Dermis blood vessel endothelial cell (primary cell): ENCODE measurements at places on chromosomes 6 and 20. TPM values are rescaled to one million over a fixed set of nuclear protein-coding genes. Genes with fewer than 3 reads are reported as not detected.
A peak's percentile ranks its signal among the peaks of the same experiment; 100 is the strongest.

GRCh38 chr6:125942672-125943527 is 13.7 kb upstream of the HINT3 start:
- DNase-seq = no peak

DNA sequence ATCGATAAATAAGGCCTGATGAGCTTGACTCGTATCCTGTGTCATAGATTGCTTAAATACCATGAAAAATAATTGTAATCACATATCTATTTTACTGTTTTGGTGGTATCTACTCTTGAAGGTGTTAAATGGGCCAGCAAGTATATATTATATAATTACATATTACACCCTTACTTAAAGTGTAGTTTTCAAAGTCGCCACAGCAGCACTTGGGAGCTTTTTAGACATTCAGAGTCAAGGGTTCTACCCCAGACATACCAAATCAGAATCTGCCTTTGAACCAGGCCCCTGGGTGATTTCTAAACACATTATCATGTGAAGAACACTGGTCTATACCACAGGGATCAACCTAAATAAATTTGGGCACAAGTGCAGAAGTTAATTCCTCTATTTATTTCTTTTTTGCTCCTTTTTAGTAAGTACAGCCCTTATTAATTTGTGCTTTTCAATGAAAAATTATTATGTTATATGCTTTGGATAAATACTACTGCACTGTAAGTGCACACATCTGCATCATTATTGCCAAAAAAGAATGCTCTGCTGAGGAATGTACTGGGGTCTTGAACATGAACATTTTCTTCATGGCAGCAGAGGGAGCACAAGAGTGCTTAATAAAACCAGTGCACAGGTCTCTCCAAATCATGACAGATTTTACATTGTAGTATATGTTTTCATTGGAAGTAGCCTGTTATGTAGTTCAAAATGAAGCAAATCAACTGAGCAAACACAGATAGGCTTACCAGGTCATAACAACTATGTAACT is 3.1 kb upstream of the ATXN1 start:
- peak; percentile 71 for DNase-seq

DNA sequence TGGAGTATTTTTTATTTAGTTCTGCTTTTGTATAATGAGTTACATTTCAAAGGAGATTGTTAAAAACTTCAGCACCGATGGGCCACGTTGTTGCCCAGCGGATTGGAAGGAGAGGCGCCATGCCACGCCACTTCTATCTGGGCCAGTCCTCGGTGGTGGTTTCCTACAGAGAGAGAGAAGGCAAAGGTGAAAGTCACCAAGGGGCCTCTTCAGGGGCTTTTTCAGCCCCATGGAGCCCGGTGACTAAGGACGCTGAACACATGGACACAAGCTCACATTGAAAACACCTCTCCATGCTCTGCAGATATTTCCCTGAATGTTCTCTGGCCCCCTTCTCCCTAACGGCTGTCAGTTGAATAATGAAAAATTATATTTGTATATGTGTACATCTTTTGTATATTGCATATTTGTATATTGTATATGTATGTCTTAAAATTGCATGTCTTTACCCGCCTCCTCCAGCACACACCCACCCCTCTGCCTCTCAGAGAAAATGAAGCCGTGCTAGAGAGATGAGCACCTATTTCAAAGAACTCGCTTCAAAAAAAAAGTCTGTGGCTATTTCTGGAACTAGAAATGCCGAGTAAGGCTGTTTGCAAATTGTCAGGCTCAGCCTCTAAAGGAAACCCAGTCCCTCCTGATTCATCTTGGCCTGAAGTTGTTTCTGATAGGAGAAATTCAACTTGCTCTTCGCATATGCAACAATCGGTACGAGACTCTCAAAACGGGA is 91.9 kb upstream of the CDH4 start:
- DNase-seq = no peak

DNA sequence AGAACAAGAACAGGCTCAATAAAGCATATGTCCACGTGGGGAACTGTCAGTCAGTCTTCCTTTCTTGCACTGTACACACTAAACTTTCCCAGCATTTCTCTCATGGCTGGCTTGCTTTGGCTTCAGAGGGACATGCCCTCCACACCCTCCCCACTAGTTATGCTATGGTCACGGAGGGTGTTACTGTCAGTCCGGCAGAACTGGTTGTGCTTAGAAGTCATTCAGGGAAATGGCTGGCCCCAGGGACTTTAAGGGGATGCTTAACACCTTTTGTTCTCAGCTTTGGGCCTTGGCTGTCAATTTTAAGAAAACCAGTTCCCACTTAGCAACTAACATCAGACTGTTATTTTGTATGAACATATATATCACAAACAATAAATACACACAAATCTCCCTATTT is 55.1 kb downstream of the ELOVL5 start:
- DNase-seq = no peak

GRCh38 chr6:89379281-89379680 is 26.8 kb upstream of the UBE2J1 start:
- no peak for DNase-seq

- DNase-seq = no peak
Measured at GRCh38 chr6:19827247-19827646, 9.9 kb upstream of the ID4 start.

DNA sequence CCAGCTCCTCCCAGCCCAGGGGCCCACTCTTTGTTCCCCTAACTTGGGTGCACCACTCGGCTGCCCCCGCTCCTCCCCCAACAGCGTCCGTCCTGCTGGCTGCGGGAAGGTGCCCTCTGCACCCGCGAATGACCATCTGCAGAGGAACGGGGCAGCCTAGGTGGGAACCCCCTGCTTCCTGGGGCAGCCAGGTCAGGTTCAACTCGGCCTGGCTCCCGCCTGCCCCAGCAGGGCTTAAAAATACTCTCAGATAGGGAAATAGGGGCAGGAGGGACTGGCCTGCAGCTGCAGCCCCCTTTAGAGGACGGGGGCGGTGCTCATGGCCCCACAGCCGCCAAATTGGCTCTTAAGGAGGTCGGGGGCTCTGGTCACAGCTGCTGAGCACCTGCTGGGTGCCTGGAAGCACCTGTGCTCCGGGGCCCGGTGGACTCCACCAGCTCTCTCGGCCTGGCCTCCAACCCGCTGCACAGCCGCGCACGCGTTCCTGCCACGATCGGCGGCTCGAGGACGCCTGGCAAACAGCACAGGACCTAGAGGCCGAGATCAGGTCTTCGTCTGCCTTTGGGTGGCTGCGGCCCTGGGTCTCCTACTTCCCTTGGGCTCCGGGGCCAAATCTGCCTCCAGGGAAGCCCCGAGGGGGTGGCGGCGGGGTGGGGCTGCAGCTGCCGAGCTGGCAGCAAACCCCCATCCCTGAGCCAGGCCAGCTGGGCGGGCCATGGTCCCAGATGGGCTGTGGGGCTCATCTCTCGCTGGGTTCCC is 700 bp upstream of the LAMA5 start:
- DNase-seq = peak; percentile 49

DNA sequence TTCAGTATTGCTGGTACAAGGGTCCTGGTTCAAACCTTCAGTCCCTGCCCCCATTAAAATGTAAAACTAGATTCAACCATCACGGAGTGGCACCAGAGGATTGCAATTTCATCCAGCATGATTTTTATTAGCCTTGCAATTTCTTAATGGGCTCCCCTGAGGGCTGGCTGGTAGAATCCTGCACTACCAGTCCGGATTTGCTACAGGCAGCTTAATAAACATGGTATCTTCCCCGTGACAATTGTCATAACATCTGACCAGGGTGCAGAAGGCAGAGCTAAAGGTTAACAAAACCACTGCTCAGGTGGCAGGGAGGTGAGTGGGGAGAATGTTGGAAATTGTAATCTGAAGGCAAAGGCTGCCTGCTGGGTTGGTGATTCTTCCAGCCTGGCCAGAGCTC is 94.5 kb downstream of the PKHD1 start:
- no peak for DNase-seq

- DNase-seq = peak; percentile 87
Measured at GRCh38 chr6:97186416-97186999, 96.5 kb downstream of the MMS22L start.

DNA sequence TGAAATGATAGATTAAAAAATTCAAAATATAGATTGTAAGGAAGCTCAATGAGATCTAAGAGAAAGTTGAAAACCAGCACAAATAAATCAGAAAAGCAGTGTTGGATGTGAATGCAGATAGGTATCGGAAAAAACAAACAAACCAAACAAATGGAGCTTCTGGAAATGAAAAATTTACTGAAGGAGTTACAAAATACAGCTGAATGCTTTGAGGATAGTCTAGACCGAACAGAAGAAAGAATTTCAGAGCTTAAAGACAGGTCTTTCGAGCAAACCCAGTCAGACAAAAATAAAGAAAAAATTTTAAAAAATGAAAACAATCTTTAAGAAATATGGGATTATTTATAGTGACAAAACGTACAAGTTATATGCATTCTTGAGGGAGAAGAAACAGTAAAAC is 146.7 kb downstream of the FAM83B start:
- no peak for DNase-seq

DNA sequence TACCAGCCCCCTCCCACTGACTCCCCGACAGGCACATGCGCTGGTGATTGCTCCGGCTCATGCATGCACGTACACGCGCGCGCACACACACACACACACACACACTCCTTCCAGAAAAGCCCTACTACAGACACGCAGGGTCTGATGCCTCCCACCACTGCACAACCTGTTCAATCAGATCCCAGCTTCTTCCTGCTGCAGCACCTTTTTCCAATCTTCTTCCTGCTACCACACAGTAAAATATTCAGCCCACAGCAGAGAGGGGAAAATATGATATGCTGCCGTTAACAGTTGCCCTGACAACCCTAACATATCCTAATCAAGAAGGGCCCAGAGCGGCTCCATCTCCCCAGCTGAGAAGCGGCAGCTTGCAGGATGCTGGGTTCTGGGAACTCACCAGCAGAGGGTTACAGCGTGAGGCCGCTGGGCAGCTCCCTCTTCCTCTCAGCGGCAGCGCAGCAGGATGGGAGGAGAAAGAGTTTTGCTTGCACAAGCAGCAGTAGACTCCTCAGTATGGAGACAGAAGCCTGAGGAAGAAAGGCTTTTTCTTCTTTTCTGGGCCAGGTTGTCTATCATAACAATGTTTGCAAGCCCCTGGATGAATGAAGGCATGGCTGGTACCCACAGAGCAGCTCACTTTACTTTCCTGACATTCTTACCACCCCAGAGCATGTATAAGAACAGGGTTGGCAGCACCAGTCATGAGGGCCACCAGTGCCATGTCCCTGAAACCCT is 23.9 kb downstream of the MAP7 start:
- DNase-seq = peak; percentile 44

DNA sequence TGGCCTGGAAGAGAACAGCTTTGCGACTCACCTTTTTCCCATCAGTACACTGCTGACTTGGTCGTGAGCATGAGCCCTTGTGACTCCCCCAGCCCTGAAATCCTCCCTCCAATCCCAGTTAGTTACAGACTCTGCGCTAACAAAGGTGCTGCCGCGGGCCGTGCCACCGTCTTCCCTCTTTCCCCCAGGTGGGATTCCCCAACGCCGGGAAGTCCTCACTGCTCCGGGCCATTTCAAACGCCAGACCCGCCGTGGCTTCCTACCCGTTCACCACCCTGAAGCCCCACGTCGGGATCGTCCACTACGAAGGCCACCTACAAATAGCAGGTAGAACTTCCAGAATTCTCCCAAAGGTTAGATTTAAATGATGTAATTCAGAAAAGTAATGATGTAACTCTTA is 16.1 kb downstream of the MTG2 start:
- DNase-seq = no peak

DNA sequence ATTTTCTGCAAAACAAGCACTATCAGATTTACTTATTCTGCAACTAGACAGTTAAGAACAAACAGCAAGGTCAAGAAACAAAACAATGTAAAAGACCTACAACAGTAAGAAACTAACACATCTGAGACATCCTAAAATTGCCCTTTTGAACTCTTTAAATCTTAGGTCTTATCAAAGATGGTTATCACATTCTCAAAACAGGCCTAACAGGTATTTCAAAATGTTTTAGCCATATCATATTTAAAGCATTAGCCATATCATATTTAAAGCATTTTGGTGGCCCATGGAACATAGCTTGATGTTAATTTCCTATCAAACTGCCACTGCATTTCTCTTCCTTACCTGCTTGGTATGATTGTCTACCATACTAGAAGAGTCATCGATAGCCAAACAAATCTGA is 11.1 kb upstream of the LYRM2 start:
- DNase-seq = no peak

DNA sequence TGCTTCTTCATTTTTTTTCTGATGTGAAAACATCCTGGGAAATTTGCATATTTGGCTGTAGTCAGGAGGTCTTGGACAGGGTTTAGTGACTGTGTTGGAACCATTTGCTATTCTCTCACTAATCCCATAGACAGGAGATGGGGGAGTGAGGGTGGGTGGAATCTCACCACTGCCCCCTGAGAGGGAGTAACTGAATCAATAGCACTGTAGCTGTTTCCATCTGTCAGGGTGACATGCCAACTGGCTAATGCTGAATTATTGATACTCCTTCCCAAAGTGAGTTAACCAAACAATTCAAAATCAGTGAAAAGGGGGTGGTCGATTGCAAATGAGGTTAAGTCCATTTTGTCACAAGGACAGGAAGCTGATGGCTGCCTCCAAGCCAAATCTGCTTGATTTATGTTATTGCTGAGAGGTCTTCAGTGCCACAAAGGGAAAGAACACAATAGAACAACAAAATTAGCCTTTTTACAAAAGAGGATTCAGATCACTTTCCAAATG is 55.1 kb upstream of the B3GAT2 start:
- no peak for DNase-seq

DNA sequence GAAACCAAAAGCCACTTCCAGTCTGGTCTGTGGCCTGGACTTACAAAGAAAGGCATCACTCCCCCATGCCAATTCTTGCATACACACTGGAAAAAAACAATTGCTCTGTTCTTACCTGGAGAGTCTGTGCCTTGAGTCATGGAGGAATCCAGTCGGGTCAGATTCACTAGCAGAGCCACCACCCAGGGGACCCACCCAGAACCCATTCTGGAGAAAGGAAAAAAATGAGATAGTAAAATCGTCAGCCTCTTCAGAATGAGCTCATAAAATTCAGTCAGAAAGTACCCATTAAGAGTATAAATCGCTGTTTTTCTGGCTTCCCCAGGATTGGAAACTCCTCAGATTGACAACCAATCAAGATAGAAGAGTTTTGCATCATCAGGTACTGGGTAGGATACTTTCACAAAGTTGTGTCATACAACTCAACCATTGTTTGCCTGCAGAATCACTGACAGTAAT is at the start of gene HLA-DOB:
HLA-DOB (minus strand) TSS at position 257 of the 459 bp plus-strand sequence; CDS start at position 206, 51 bp downstream.
- peak; percentile 65 for DNase-seq

- no peak for DNase-seq
Measured at GRCh38 chr6:36666287-36666686, 12.2 kb upstream of the CDKN1A start.

- DNase-seq = no peak
Measured at GRCh38 chr6:95274686-95275235, 302.6 kb upstream of the MANEA start.

GRCh38 chr6:85673198-85674139 is 30.8 kb upstream of the SYNCRIP start:
- no peak for DNase-seq

Gene GPR6
- not detected in 2 replicates for total RNA-seq

Gene CLDN20
- not detected in 2 replicates for total RNA-seq

Gene CEP85L
- total RNA-seq = 14.1 and 14.7 TPM in 2 replicates

Gene AVP
- not detected in 2 replicates for total RNA-seq

Gene PI16
- total RNA-seq = not detected in 2 replicates

Gene BTN1A1
- not detected in 2 replicates for total RNA-seq

Gene HLA-F
- total RNA-seq = 6.7 and 68.2 TPM in 2 replicates

Gene TSHZ2
- 1.5 and 1.9 TPM in 2 replicates for total RNA-seq

Gene ARMH2
- not detected in 2 replicates for total RNA-seq

Gene HFE
- 2.2 and 6.2 TPM in 2 replicates for total RNA-seq
